ENCODE measurements at places on chromosomes 6 and 20.

DNA sequence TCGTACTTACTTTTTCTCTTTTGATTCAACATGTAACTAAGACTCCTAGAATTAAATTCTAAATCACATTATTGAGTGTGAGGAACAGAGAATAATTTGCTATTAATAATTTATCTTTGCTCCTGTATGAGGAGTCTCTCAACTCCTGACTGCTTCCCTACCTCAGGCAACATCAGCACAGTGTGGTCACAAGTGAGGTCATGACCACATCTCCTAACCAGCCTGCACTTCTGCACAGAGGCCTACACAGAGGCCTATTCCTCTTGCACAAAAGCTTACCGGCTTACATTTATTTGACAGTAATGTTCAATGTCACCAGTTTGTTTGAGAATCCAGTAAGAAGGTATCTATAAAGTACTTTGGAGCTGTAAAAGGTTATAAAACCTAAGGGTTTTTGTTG, 637.4 kb upstream of the MARCKS start:
- DNase-seq = no peak

GRCh38 chr20:1818895-1819294, 76.3 kb upstream of the SIRPA start:
- DNase-seq = no peak

DNA sequence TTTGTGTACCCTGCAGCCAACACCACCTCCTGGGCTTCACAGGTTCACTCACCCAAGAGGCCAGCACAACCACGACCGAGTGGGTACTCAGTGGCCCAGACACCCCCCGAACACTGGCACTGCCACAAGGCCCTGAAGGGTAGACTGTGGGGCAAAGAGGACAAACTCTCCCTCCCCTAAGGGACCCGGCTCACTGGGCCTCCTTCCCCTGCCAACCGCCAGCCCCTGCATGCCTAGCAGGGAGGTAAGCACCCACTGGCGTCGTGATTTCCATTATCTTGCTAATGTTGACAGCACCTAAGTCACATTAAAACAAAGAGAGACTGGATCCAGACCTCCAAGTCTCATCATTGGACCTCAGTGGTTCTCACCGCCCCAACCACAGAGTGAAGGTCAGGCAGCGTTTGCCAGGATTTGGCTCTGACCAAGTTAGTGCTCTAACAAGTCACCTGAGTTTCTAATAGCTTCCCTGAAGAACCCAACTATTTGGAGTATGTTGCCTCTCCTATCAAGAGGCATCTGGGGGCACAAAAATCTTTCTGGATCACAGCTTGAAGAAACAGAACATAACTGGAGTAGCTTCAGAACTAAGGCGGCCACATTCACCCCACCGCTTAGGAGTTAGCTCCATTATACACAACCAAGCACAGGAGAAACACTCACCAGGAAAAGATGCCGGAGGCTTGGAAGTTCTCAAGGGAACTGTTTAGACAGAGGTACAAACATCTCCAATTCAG, 14.0 kb upstream of the APMAP start:
- DNase-seq = no peak

- no peak for DNase-seq
Measured at GRCh38 chr6:169439710-169440109, 186.1 kb upstream of the THBS2 start.

GRCh38 chr6:37688078-37688850, 9.4 kb downstream of the MDGA1 start:
- no peak for DNase-seq

DNA sequence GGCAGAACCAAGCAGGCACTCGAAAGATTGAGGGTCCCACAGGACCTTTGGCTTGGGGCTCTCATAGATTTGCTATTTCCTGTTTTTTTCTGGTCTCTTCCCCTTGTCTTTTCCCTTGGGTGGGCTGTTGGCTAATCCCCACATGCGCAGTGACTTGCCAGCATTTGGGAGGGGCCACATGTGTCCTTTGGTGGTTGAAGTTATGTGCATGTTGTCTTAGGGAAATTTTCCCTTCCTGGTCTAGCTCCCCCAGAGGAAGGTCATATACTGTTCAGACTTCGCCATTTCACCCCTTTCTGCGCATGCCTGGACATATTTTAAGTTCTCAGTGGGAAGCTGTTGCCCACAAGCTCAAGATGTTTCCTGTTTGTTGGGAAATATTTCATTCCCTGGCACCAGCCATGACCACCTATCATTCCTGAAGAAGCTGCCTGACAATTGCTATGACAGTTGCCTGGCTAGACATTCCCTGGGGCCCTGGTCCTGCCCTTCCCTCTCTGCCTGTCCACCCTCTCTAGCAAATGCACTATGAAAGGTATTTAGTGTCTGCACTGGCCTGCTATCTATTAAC, 156.2 kb upstream of the THBS2 start:
- no peak for DNase-seq

DNA sequence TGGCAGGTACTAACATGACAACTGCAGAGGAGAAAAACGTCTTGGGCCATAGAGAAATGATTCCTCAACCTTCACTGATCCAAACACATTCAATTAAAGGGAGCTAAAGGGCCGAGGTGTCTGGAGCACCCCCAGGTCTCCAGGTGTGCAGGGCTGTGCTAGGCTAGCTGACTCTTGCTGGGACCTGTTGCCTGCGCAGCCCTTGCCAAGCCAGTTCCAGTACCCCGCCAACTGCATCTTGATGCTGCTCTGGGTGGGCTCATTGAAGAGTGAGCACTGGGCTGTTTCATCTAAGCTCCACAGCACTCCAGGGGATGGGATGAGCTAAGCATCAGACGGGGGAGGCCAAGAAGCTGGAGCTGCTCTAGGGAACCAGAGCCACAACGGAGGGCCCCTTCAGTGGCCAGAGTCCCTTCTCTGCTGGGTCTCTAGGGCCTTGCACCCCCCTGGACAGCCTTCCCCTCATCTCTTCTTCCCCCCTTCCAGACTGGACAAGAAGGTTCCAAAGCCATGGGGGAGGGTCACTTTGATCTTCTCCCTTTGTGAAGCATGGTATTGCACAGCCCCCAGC, 15.9 kb downstream of the LEMD2 start:
- no peak for DNase-seq

- DNase-seq = no peak
Measured at GRCh38 chr6:105199711-105200110, 19.9 kb upstream of the POPDC3 start.

GRCh38 chr6:26271668-26272024, 93.4 kb upstream of the BTN3A2 start:
- no peak for DNase-seq

DNA sequence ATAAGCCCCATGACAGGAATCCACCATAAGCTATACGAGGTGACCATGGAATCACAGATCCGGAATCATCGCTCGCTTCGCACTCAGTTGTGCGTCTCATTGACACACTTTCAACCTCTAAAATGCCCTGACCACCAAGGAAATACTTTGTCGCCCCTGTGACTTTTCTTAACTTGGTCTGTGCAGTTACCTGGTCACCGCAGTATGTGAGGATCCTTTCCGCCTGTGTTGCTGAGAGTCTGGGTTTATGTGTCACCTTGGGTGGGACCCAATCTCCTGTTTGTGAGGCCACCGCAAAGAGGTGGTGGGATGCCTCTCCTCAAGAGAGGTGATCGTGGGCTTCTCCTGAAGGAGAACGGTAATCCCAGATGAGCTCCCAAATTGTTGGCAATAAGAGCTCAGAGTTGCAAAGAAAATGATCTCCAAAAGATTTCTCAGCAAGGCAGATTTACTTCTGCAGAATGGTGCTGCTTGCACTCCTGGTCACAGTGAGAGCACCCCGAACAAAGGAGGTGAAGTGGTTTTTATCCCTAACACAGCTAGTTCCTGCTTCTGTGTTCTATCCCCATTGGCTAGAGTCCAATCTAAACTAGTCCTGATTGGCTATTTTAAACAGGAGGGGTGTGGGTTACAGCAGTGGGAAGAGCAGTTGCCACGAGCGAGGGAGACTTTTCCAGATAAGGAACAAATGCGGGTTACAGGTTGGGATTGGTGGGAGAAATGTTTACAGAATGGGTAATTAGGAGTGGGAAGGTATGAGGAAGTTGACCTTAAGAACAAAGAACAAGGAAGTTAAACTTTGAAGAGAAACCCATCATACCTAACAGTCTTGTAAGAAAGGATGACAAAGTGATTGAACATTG, 9.1 kb upstream of the ZNFX1 start:
- no peak for DNase-seq

DNA sequence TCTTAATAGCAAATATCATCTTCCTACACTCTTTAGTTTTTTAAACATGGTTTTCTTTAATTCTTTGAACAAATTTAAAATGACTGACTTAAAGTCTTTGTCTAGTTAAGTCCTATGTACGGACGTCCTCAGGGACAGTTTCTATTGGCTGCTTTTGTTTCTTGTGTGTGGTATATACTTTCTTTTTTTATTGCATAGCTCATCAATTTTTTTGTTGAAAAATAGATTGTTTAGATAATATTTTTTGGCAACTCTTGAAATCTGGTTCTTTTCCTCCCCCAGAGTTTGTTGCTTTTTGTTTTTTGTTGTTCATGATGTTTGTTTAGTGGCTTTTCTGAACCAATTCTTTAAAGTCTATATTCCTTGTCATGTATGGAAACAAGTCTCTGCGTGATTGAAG, 479.8 kb downstream of the PREX1 start:
- no peak for DNase-seq

- DNase-seq = no peak
Measured at GRCh38 chr6:38113825-38114576, 294.5 kb downstream of the ZFAND3 start.

GRCh38 chr6:99093456-99094190, 145.9 kb upstream of the FBXL4 start:
- no peak for DNase-seq

DNA sequence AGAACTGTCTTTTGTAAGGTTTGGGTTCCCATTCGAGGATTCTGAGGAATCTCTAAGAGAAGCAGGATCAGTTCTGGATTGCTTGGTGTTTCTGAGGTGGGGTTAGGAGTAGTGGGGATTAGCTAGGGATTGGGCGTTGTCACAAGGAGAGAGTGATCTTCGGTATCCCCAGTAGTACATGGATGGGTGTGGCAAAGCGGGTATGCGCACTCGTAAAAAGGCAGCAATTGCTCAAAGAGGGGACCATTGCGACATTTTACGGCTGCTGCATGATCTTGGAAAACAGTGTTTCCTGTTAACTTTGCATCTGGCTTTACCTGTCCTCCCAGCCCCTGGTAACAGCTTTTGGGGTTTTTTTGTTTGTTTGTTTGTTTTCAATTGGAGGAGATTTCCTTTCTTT, 9.7 kb upstream of the ZSCAN9 start:
- DNase-seq = no peak

DNA sequence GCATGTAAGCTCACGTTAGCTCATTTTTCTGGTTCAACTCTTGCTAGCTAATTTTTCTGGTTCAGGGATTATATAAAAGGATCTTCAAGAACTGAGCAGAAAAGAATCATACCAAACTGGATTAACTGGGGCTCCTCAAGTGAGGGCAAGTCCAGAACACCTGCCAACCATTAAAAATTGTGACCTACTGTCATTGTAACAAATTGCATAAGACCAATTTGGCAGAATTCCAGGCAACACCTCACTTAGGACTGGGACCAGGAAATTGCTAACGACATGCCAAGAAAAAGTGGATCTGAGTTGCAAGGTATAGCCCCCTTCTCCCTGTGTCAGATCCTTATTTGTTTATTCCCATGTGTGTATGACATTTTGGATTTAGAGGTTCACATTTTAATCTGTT, 216.6 kb downstream of the HIVEP2 start:
- no peak for DNase-seq

DNA sequence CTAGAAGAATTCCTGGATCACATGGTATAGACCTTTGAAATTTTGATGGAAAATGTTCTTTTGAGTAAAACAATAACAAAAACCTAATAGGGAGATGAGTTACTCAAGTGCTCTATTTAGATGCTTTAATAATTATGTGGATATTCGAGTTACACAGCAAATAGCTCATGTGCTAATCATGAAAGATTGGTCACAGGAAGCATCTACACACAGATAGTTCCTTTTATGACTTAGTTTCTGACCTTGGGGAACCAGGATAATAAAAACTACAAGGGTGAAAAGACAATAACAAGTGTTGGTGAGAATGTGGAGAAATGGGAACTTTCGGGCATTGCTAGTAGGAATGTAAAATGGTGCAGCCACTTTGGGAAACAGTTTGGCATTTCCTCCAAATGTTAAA, 19.7 kb downstream of the UBE2V1 start:
- no peak for DNase-seq

DNA sequence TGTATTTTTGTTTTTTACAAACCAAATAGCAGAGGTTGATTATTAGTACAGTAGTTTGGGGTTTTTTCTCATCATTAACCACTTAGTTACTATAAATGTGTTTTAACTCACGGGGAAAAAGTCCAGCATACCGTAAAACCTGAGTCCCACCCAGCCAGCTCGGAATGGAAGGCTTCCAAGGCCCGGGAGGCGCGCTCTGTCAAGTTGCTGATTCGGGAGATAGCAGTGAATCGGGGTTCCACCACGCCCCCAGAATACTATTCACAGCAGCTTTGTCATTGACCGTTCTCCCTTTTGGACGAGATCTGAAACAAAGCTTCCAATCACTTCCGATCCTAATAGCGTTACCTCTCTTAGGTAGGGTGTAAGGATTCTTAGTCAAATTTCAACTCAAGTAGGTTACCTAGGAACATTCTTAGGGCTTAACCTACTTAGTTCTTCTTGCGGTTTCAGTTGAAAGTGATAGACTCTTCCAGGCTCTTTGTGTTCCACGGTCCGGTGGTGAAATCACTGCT, 232.8 kb upstream of the QKI start:
- DNase-seq = no peak

- DNase-seq = no peak
Measured at GRCh38 chr6:11614534-11615213, 77.1 kb downstream of the TMEM170B start.

DNA sequence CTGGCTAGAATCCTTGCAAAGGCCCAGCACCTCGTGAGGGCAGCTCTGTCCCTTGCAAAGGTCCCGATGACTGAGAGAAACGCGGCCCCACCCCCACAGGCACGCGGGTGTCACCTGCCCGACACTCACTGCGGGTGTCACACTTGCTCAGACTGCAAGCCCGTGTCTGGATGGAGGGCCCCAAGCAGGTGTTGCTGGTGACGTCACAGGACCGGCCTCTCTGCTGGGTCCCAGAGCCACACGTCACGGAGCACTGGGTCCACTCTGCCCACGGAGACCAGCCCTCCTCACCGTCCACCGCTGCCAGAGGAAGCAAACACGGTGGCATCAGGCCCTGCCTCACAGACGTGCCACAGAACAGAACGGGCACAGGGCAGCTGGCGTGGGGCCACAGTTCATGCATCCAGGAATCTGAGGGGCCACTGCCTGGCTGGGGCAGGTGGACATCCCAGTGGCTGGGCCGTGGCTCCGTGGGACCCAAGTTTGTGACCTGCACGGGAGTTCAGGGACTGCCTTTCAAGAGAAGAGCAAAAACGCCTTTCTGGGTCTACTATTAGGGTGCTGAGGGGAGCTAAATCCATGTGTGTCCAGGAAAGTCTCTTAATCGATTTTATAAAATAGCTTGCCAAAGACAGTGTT, 16.0 kb downstream of the THBS2 start:
- no peak for DNase-seq

GRCh38 chr20:41030531-41031242, 2.1 kb downstream of the TOP1 start:
- DNase-seq = no peak

- no peak for DNase-seq
Measured at GRCh38 chr6:25215881-25216280, 63.3 kb upstream of the CARMIL1 start.

GRCh38 chr6:74253261-74253660, 557.3 kb downstream of the CD109 start:
- DNase-seq = no peak

- peak; percentile 43 for DNase-seq
Measured at GRCh38 chr6:35602133-35602946, 86.4 kb downstream of the FKBP5 start.

GRCh38 chr6:79628466-79629288, 2.5 kb upstream of the SH3BGRL2 start:
- DNase-seq = no peak

GRCh38 chr20:34922654-34923381, 32.8 kb downstream of the GSS start:
- no peak for DNase-seq
